T47D (cell line): ENCODE measurements at places on chromosomes 7 and 10.
A peak's percentile ranks its signal among the peaks of the same experiment; 100 is the strongest.

- DNase-seq: no peak
Measured at GRCh38 chr7:27188386-27189294, 3.6 kb upstream of the HOXA11 start.

DNA sequence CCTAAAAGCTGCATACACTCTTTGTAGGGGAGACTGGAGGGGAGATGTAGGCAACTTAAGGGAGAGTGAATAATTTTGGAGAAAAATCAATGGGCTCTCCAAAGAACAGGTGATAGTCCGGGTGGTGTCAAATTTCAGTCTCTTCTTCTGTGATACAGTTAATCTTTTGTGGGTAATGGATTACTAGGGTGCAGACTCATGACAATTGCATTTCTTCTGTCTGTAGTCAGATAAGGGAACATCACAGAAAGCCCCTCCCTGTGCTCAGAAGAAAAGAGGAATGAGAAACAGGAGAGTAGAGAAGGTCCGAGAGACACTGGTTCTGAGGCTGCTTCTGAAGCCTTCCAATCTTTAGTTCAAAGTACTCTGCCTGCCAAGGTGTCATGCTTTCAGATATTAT is 1140.7 kb upstream of the LRRN3 start:
- no peak for DNase-seq

GRCh38 chr10:5679606-5680005 is 5.0 kb upstream of the TASOR2 start:
- no peak for DNase-seq

GRCh38 chr7:24731313-24731712 is 26.0 kb downstream of the GSDME start:
- no peak for DNase-seq

DNA sequence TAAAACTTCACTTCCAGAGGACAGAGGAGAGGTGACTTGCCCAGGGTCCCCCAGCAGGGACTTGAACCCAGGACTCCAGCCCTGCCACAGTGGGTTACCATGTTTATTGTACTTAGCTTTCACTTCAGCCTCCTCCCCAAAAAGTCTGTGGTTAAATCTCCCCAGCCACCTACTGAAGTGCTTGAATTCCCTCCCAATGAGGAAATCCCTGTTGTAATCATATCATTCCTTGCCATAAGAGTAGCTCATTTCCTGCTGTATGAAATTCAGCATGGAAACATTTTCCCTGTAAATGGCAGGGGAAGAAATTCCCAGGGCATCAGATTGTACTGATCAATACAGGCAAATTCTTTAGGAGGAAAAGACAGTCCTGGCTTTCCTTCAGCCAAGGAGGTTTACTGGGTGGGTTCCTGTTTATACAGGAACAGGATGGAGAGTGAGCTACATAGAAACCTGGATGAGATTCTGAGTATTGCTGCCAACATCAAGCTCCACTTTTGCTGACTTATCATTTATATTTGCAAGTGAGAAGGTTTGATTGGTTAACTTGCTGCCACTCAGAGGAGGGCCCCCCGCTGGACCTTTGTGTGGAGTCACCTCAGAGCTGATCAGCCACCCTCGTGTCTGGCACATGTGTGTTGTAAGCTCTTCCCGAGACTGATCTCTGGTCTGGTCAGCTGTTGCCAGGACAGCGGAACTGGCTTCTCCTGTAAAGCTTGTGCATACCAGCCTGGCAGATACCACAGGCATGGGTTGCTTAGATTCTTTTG is 16.4 kb upstream of the PDZD8 start:
- peak; percentile 54 for DNase-seq

- DNase-seq: no peak
Measured at GRCh38 chr7:27641581-27642230, 21.0 kb downstream of the HIBADH start.

DNA sequence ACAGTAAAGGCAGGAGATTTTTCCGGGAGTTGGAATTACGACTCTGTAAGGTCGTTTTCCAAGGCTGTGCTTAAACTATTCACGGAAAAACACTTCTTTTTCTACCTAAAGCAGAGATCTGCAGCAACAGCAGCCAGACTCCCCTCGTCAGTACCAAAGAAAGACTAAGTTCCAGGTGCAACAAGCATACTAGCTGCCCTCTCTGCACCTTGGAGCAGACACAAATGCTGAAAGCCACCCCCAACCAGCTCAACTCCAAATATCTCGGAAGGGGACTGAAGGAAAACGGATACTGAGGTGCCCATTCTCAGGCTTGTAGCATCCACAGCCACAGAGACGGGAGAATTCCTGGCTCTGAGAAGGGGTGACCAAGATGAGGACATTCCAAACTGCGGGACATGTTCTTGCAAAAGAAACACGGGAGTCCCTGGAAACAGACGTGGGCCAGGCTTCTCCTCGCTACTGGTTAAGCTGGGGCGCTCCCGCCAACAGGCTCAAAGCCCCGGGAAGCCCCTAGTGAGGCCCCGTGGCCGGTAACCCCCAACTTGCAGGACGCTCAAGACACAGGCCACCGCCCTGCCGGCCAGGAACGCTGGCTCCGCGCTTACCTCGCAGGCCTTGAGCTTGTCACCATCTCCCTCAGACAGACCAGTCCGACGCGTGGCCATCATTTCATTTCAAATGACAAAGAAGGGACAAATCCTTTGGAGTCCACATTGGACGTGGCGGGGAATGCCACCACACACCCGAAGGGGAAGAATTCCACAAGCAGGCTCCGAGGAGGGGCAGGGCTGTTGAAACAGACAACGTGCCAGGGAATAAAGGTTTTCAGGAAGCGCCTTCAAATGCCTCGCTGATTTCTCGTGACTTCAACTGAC is 2.2 kb downstream of the ARHGAP21 start:
- DNase-seq: no peak

- no peak for DNase-seq
Measured at GRCh38 chr10:1187151-1187854, 131.1 kb downstream of the WDR37 start.

DNA sequence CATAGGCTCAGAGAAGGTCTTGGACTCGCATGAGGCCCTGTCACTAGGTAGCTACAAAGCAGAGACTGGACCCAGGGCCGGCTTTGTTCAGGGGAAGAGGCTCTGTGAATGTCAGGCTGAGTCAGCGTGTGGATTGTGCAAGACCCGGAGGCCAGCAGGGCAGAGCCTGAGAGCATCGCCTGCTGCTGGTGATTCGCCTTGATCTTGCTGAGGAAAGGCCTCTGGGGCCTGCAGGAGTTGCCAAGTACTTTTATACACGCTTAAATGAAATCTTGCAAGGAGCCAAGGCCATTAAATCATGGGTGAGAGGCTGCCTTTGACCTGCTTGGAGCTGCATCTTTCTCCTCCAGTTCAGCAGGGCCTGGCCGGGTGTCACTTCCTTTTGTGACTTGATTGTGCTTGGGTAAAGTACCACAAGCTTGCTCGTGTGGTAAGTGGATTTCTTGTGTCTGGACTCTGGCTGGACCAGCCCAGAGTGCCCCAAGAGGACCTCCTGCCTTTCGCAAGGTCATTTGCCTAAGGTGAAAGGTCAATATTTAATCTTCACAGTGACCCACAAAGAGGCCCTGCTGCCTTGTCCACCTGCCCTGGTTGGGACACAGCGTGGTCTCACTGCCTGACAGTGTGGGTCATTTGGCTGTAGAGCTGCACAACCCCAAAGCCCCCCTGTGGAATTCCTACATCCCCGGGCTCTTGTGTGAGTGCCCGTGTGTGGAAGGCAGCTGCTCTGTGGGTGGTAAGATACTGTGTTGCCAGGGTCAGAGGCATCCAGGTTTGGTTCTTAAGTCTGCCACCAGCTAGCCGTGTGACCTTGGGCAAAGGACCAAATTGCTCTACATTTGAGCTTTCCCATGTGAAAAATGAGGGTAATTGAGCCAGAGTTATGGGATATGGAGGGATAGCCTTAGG is 38.6 kb upstream of the SH2D4B start:
- DNase-seq: no peak

- no peak for DNase-seq
Measured at GRCh38 chr10:7571981-7572380, 94.8 kb downstream of the ITIH5 start.

DNA sequence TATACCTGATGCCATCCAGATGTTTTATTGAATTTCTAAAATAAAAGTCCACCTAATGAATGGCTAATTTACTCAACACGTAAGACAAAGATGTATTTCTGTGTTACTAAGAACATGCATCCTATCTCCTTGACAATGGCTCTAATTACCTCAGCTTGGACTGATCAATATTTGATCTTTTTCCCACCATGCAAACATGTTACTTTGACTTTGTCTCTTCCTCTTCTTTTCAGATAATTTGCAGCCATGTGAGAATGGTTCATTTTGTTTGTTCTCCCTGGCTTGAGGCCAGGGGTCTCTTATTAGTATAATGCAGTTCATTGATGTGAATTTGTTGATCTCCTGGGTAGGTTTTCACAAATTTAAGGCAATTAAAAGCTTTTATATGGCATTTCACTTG is 302.1 kb downstream of the ADK start:
- no peak for DNase-seq

GRCh38 chr7:115840702-115841101 is 189.9 kb downstream of the TFEC start:
- DNase-seq: peak; percentile 98

DNA sequence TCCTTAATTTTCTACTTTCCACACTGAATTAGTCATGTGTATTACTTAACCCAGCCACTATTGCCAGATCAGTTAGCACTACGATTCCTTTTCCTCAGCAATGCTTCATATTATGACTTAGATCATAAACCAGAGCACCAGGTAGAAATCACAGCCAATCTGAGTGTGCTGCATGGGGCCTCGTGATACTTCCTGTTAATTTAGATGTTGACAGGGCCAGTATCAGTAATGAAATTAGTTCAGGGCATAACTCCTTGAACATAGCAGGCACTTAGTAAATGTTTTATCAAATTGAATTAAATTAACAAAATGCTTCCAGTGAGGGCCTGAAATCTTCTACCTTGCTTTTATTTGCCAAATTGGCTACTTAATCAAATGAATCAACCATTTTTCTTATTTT is 169.3 kb upstream of the LRGUK start:
- DNase-seq: no peak

DNA sequence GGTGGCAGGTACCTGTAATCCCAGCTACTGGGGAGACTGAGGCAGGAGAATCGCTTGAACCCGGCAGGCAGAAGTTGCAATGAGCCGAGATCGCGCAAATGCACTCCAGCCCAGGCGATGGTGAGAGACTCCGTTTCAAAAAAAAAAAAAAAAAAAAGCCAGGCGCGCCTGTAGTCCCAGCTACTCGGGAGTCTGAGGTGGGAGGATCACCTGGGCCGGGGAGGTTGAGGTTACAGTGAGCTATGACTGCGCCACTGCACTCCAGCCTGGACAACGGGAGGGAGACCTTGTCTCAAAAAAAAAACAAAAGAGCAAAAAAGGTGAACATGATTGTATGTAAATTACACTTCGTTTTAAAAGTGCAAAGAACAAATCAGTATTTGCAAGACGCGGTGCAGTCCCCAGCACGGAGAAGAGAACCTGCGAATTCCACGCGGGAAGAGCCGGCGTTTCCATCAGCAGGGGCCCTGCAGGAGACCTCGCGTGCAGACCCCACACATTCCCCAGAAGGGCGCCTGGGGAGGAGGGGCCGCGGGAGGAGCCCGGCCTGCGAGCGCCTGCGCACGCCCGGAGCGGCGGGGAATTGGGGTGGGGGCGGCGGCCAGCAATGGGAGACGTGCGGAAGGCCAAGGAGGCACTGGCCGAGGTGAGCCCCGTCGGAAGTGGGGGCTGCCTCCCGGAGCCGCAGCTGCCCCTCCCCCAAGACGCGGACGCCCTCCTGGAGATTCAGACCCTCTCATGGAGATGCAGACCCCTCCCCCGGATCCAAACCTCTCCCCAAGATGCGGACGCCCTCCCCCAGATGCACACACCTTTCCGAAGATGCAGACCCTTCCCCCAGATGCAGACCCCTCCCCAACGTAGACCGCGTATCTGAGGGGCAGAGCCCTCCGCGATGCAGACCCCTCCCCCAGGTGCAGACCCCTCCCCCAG is 16.7 kb upstream of the SUN1 start:
- peak; percentile 45 for DNase-seq

DNA sequence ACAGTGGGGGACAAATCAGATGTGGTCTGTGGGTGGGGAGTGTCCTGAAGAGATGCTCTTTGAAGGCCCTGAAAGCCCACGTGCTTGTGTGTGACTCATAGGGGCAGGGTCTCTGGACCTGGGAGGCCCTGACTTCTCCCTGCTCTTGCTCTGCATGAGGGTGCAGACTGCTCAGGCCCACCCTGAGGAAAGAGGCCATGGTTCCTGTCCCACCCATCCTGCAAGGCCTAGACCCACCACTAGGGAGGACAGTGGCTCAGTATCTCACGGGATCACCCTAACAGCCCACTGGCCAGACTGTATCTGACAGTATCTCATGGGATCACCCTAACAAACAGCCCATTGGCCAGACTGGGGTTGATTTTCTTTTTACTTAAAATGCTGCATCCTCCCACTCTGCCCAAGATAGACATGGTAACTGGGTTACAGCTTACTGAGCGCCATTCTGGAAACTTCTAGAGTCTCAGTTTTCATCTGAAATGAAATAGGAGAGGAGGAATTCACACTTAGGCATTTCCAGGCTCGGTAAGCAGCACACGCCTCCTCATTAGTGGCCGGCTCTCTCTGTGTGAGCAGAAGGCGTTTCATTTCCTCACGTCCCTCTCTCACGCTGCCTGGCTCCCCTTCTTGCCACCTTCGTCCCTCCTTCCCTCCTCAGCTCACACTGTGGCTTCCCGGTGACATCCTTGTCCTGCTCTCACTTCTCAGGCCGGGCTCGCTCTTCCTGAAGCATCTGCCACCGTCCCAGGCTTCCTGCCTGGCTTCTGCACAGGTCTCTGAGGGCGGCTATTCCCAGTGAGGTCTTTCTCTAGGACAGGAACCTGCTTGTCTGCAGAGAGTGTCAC is 242.6 kb downstream of the GLRX3 start:
- no peak for DNase-seq

GRCh38 chr7:134925766-134926165 is 60.5 kb upstream of the AGBL3 start:
- no peak for DNase-seq

GRCh38 chr10:69071610-69072009 is 16.3 kb upstream of the SRGN start:
- DNase-seq: no peak

DNA sequence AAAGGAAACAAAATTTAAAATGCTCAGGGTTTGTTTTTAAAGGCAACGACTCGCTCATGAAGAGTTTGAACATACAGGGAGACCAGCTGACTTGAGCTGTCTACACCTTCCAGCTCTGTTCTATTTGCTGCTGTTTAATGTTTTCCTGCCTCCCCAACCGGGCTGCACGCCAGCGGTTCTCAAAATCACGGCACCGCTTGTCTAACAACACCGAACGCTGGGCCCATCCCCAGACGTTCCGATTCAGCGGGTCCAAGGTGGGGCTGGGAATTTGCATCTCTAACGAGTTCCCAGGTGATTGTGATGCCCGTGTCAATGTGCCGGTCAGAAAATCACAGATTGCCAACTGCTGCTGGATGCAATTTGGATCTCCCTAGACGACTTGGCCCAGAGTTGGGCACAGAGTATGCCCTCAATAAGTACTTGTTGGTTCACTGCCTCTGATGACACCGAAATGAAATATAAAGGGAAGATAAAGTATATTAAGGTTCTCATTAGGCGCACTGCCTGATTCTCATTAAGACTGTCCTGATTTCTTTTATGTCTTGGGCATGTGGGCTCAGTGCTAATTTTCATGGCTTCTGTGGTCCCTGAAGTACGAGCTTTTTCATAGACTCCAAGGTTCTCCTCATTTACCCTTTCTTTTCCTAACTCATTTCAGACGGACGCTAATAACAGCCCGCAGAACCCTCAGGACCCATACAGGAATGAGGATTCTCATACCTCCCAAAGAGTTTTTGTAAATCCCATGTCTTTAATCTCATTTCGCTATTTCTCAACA is 28.5 kb downstream of the CELF2 start:
- DNase-seq: no peak
